Activated CD8-positive, alpha-beta memory T cell treated with anti-CD3 and anti-CD28 coated beads for 4 hours (primary cell): ENCODE measurements at places on chromosomes 13 and 19.
A peak's percentile ranks its signal among the peaks of the same experiment; 100 is the strongest.

GRCh38 chr19:38099966-38100365 lies 124.1 kb downstream of the DPF1 start:
- no peak for DNase-seq

DNA sequence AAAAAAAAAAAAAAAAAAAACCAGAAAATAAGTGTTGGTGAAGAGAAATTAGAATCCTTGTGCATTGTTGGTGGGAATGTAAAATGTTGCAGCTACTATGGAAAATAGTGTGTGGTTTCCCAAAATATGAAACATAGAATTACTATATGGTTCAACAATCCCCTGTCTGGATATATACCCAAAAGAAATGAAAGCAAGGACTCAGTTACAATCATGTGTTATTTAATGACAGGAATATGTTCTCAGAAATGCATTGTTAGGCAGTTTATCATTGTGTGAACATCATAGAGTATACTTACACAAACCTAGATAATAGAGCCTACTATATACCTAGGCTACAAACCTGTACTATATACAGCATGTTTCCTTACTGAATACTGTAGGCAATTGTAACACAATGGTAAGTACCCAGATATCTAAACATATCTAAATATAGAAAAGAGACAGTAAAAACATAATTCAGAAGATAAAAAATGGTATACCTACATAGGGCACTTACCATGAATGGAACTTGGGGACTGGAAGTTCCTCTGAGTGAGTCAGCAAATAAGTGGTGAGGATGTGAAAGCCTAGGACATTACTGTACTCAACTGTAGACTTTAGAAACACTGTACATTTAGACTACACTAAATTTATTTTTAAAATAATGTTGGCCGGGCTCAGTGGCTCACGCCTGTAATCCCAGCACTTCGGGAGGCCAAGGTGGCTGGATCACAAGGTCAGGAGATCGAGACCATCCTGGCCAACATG lies 25.7 kb upstream of the SLC7A1 start:
- DNase-seq = no peak

- no peak for DNase-seq
Observed at GRCh38 chr13:26295812-26296211, 41.9 kb downstream of the CDK8 start.

GRCh38 chr19:1495799-1496713 lies 5.1 kb downstream of the REEP6 start:
- no peak for DNase-seq

DNA sequence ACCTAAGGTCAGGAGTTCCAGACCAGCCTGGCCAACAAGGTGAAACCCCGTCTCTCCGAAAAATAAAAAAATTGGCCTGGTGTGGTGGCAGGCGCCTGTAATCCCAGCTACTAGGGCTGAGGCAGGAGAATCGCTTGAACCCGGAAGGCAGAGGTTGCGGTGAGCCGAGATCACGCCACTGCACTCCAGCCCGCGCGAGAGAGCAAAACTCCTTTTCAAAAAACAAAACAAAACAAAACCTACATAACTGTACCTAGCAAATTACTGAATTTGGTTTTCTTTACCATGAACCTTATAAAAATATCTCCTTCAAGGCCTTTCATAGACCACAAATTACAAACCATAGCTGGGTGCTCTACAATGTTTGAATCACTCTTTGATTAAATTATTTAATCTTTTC lies 760 bp downstream of the ZNF91 start:
- DNase-seq = peak; percentile 20

- DNase-seq = no peak
Observed at GRCh38 chr13:99393791-99394735, 86.9 kb upstream of the GPR183 start.
